ENCODE measurements at places on chromosomes 2 and 18. TPM values are rescaled to one million over a fixed set of nuclear protein-coding genes. Genes with fewer than 3 reads are reported as not detected.

Gene DSC3
- under 0.01 TPM for total RNA-seq

Gene REG3G
- not detected for total RNA-seq

Gene SLC9A4
- under 0.01 TPM for total RNA-seq

Gene BUB1
- total RNA-seq, result 28.0 TPM

Gene ACADL
- 0.26 TPM for total RNA-seq

Gene DUSP19
- total RNA-seq, result 4.6 TPM

Gene WNT10A
- not detected for total RNA-seq

Gene DGKD
- total RNA-seq, result 8.1 TPM

Gene IKZF2
- total RNA-seq, result 5.5 TPM

Gene C2orf74
- total RNA-seq, result 29.7 TPM

Gene TMEFF2
- 0.26 TPM for total RNA-seq

Gene MYO3B
- total RNA-seq, result 0.12 TPM

Gene SULT1C4
- total RNA-seq, result 0.19 TPM

Gene ATOH8
- 66.5 TPM for total RNA-seq

Gene SLC66A2
- 27.4 TPM for total RNA-seq

Gene ERBB4
- total RNA-seq, result 7.7 TPM

Gene FRZB
- 0.66 TPM for total RNA-seq

Gene CRYGD
- not detected for total RNA-seq

Gene ADRA2B
- not detected for total RNA-seq

Gene MC5R
- not detected for total RNA-seq

Gene RUFY4
- total RNA-seq, result not detected

Gene ANKRD44
- 15.2 TPM for total RNA-seq

Gene EVX2
- total RNA-seq, result not detected

Gene GYPC
- total RNA-seq, result 83.0 TPM

Gene SERPINB12
- total RNA-seq, result not detected

Gene DLX1
- total RNA-seq, result 0.62 TPM

Gene SLC11A1
- total RNA-seq, result 0.19 TPM

Gene TMEM200C
- total RNA-seq, result 0.06 TPM

Gene CFAP221
- 0.37 TPM for total RNA-seq

Gene SPATA3
- not detected for total RNA-seq

Gene LYPD6B
- not detected for total RNA-seq

Gene GTF2A1L
- total RNA-seq, result 3.5 TPM

Gene MC4R
- not detected for total RNA-seq

Gene CPLX4
- total RNA-seq, result not detected

Gene CACNB4
- 1.3 TPM for total RNA-seq

Gene PLEK
- 0.13 TPM for total RNA-seq

Gene TMEM17
- total RNA-seq, result 2.2 TPM

Gene UGT1A6
- total RNA-seq, result not detected

Gene MAP3K19
- total RNA-seq, result not detected

Gene DHRS9
- not detected for total RNA-seq

Gene XDH
- under 0.01 TPM for total RNA-seq

Gene GALNT5
- total RNA-seq, result 28.8 TPM

Gene CBLN2
- total RNA-seq, result not detected

Gene HOXD8
- 0.06 TPM for total RNA-seq

Gene GALNT14
- total RNA-seq, result 0.26 TPM

Gene LOXHD1
- total RNA-seq, result not detected

Gene ABCG5
- total RNA-seq, result under 0.01 TPM

Gene CYP27C1
- total RNA-seq, result not detected

Gene TEX44
- not detected for total RNA-seq

Gene SCYGR4
- not detected for total RNA-seq

Gene CD8B2
- total RNA-seq, result not detected

Gene UBE2E3
- 86.0 TPM for total RNA-seq

Gene LYG2
- total RNA-seq, result not detected

Data from aortic smooth muscle cell (primary cell).